Muscle of back (tissue), 13 donors: ENCODE measurements at places on chromosomes 12 and 14.

DNA sequence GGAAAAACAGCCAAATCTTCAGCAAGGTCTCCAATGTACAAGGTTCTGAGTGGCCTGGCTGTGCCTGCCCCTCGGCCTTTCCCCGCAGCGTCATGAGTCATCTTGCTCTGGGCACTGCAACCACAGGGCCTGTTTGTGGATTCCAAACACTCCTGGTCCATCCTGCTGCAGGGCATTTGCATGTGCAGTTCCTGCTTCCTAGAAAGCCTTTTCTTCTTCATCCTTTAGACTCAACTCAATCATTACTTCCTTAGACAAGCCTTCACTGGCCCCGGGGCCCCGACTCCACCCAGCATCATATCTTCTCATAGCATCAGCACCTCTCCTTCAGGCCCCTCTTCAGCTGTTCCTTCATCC lies 101.8 kb upstream of the EGLN3 start:
- DNase-seq = no peak

DNA sequence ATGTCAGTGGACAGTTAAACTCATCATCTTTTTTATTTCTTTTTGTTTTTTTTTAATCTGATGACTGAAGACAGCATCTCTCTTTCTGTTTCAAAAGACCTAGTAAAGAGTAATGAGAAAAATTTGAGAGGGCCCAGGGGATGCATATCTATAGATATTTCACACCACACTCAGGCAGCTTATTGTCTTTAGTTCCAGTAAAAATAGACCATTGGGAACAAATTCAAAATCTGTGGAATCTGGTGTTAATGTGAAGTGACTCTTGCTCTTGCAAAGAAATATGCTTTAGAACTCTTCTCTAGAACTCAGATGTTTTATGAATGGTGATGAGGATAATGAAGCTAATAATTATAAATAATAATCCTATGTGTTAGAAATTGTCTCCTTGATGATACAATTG lies 214.5 kb upstream of the ATP2B1 start:
- no peak for DNase-seq

DNA sequence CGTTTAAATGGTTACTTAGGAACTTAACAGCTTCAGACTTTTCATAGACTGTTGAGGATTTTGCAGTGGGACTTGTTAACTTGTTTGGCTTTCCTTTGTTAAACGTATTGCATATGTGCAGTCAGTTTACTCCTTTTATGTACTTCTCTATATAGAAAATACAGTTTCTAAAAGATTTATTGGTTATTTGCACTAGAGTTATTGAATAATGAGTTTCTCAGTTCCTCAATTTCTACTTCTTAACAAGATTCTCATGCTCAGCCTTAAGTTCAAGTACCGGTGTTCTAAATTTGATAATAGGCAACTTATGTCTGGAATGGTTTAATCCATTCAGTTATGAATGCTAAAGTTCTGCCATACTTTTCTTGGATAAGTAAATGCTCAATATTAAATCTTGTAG lies 919 bp downstream of the PSMA3 start:
- no peak for DNase-seq

DNA sequence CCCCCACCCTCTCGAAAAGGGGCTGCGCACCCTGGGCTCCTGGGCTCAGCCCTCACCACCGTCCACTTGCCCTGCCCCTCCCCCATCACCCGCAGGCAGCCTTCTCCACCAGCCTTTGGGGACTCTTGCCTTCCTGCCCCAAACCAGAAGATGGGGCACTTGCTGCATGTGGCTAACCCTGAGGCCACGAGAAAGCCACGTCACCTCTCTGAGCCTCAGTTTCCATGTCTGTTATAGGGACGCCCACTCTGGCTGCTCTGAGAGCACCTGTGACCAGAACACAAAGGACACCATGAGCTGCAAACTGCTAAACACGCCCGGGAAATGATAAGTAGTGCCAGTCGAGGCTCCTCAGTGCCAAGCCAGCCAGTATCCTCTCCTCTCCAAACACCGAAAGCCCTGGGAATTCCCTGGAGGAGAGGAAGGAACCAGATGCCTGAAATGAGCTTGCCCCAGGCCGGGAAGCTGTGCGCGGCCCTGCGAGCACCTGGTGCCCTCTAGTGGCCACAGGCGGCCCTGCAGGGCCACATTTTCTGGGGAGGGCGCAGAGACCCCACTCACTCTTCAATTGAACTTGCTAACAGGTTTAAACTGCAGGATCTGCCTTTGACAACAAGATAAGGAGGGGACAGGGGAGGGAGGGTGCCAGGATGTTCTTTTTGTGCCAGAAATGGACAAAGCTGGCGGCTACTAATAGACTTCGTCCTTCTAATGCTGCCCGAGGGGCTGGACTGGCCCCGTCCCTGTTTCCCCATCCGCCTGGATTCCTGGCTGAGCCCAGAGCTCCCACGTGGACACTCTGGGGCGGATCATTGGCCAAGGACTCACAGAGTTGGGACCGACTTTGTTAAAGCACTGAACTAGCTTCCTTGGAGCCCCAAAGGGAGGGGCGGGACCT lies 10.2 kb upstream of the SERPINA9 start:
- peak; percentile 48 for DNase-seq

DNA sequence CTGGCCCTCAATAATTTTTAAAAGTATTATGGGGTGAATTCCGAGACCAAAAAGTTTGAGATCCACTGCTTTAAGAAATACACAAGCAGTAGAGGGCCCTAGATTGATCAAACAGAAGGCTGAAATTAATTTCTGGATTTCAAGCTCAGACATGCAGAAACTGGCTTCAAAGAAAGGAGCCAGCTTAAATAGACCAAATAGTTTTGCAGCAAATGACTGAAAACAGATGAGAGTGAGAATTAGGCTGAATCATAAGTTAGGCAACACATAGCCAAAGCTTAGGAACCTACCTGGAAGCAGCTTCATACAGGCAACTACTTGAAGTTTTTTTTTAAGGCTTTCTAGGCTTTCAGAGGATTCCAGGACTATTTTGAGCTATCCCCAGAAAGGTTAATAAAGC lies 12.4 kb downstream of the ATF7 start:
- no peak for DNase-seq
